ENCODE measurements at places on chromosomes 6 and 20. TPM values are rescaled to one million over a fixed set of nuclear protein-coding genes. Genes with fewer than 3 reads are reported as not detected.

GRCh38 chr6:35148167-35148741 lies 7.1 kb upstream of the TCP11 start:
- DNase-seq: no peak

LPIN3 gene
- 30.4 TPM for total RNA-seq

- DNase-seq: no peak
Observed at GRCh38 chr20:32337937-32338661, 20.0 kb upstream of the ASXL1 start.

GRCh38 chr6:162123797-162124196 lies 603.8 kb downstream of the PRKN start:
- no peak for DNase-seq

GRCh38 chr20:36439040-36439730 lies 102.1 kb upstream of the MYL9 start:
- DNase-seq: peak; percentile 65

DNA sequence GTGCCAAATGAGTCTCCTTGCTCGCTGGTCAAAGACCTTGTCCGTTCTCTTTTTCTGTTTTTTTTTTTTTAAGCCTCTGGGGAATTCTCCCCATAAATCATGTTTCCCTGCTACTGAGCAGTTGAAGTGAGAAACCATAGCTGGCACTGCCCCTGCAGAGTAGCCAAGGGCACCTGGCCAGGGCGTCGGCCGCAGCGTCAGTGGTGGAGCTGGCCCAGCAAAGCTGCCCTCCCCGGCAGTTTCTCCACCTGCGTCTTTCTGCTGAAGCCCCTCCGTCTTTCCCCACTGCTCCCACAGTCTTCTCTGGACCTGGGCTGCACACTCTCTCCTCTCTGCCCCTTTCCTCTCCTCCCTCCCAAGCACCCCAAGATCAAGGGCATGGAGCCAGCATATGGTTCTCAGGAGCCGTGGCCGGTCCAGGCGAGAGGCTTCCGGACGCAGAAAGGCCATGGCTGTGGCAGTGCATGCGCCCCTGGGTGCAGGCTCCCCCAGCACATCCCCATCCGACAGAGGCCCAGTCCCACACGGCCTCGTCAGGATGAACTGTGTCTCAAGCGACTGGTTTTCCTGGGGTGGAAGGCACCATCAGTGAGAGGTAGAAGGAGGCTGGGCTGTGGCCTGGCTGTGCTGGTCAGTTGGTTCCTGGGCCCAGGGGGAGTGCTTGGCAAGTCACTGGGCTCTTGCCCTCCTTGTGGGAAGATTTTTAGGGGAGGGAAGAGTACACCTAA lies 218.1 kb downstream of the ERMARD start:
- no peak for DNase-seq

NXT1 gene
- 30.8 TPM for total RNA-seq

GRCh38 chr20:60470366-60470765 lies 512.1 kb downstream of the CDH26 start:
- DNase-seq: no peak

DNA sequence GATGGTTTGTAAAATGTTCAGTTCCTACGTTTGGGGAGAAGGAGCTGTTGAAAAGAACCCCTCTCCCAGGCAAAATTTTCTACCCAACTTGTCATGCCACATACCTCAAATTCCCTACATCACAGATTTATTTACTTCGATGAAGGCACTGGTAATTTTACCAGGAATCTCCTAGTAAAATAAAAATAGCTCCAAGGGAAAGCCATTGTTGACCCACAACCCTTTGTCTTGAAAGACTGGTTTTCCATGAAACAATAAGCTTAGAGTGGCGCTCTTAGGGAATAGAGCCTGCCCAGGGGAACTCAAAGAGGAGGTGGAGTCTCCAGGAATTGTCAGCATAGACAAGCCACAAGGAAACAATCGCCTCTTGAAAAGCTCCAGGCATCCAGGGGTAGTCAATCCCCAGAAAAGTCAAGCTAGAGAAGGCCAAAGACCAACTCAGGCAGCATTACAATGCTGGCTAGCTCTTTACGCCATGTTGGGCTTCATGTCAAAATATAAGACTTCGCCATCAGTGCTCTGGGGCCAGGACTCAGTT lies 99.2 kb upstream of the RREB1 start:
- DNase-seq: no peak

DNA sequence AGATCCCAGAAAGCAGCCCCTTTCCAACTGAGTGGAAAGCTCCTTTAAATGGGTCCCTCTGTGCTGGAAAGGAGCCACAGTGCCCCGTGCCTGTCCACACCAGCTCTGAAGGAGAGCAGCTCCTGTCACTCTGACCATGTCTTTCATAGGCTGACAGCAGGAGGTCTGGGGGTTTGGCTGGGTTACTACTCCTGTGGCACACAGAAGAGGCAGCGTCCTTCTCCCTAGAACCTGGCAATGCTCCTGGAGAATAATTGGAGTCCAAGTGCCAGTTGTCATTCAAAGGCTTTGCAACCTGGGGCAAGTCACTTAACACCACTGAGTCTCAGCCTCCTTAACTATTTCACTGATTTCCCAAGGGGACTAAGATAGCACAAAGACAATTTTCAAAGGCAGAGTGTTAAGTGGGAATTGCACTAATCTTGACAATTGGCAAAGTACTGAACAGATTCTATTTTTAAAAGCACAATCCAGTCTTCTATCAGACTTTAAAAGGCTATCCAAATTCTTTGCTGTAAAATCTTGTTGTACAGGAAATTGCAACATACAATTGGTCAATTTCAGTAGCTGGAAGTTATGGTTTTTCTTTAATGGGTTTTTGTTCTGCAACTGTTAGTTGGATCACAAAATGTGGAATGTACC lies 457.2 kb downstream of the KIF16B start:
- DNase-seq: no peak

GRCh38 chr6:41723530-41724227 lies 11.7 kb downstream of the TFEB start:
- peak; percentile 88 for DNase-seq

GRCh38 chr20:23112595-23112994 lies 26.5 kb upstream of the CD93 start:
- DNase-seq: no peak

DNA sequence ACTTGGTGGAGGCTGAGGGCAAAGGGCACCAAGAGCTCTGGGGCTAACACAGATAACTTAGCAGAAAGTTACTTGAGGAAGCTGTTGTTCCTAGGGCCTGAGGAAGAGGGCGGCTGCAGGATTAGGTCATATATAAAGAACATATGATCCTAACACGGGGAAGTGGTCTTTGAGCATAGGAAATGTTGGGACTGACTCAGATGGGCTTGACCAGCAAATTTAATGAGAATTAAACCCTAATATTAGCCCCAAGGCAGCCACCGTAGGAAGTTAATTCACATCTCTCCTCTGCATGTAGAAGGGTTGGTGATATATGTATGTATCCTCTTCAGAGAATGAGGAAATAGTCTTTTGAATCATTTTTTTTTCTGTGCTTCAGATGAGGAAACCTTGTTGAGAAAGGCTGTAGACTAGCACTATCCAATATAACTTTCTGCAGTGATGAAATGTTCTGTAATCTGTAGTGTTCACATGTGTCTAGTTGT lies 9.2 kb upstream of the ZBTB9 start:
- no peak for DNase-seq

GRCh38 chr6:154410619-154411072 lies 54.0 kb upstream of the IPCEF1 start:
- DNase-seq: peak; percentile 54

ZSCAN31 gene
- total RNA-seq: 13.9 TPM

- no peak for DNase-seq
Observed at GRCh38 chr20:33351696-33352095, 49.6 kb downstream of the CDK5RAP1 start.

DNA sequence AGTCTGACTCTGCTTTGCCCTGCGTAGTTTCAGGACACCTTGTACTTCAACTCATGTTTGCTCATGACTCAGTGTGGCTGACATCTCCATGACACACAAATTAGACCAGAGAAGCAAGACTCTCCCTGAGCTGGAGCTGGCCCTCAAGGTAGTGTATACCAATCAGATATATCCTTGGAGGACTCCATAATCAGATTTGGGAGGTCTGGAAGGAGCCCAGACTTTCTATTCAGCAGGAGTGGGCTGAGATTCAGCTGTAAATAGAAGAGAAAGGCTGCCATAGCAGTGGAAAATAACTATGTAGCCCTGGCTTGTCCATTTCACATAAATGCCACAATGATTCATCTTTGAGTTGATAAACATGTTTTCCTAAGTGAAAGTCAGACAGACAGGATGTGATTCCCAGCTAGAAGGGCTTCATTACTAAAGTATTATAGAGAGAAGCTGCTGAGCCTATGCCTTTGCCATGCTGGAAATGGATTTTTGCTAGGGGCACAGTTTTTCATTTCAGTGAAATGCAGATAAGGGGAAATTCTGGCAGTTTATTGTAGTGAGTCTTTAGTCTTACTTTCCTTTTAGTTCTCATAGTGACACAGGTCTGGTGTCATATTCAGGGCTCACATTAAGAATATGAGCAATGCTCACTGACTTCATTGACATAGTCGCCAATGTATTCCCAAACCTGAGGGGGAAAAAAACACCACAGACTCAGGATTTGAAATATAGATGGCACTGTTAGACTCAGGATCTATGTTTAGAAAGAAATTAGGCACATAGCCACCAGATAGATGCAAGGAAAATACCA lies 95.3 kb downstream of the CLVS2 start:
- DNase-seq: no peak

TGM2 gene
- 143 TPM for total RNA-seq

PDYN gene
- total RNA-seq: not detected

DEFB132 gene
- total RNA-seq: not detected

DNA sequence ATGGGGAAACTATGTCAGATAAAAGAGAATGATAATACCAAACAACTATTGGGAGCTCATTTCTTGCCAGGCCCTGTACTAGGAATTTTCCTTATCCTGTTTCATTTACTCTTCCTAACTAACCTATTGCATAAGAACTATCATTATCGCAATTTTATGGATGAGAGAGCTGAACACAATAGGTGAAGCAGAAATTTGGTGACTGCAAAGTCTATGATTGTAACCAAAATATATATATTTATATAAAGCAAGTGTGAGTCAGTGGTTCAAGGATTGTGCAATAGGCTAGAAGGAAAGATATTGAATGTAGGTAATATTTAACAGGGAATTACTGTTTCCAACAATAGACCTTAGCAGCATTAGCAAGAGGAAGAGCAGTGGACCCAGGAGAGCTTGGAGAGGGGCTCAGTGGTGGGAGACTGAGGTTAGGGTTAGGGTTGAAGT lies 181.1 kb upstream of the TENT5A start:
- no peak for DNase-seq

DNA sequence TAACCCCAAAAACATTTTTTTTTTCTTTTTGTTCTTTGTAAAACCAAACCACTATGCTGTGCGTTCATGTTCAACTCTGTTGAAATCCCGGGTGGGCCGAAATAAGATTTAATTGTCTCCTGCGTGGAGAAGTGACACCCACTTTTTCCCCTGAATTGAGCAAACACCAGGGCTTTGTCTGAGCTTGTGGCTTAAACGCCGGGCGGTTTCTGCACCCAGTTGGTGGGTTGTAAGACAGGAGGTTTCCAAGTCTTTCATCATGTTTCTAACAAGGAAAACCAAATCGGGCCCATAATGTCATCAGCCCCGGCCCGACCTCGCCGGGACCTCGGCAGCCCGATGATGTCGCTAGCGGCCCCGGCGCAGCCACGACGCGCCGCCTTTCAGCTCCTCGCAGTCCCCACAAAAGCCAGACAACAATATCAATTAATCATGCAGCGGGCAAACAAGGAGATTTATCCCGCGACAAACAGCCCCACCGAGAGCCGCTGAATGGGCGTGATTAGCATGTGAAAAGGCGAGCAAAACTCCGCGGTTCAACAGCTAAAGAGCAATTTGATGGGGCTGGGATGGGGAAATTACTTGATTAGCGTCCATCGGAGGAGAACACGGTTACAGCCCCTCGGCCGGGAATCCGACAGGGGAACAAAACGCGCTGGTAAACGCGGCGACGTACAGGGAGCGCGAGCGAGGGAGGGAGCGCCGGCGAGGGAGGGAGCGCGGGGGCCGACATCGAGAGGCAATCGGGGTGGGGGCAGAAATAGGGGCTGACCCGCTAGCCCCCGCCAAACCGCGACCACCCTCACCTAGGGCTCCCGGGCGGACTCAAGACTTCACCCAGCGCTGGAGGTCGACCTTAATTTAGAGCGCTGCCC lies 5.3 kb downstream of the LINC00237 start:
- no peak for DNase-seq

RBBP8NL gene
- total RNA-seq: 11.4 TPM

DNA sequence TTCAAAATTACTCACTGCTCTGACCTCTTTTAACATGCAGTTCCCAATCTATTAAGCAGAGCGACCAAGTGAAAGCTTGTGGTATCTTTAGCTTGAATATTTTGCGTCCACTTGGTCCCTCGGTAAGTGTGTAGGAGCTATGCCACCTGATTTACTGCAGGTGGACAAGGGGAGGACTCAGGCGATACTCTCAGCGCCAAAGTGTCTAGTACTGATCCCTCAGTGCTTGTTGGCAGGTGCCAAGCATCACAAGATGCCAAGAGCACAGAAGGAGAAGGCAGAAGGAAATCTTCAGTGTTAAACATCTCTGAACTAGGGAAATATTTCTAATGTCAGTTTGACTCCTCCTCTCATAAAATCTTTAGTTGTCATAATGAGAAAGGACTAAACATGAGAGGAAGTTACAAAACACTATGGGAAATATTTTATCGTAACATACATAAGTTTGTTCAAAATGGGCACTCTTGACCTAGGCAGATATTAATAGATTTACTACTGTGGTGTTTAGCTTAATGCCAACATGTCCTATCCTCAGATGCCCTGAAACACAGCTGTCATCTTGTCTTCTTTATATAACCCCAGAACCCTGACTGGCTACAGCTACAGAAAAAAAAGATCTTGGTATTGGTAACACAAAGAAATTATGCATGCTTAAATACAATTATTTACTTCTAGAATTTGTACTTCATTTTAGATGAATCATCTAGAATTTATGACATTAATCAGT lies 19.5 kb downstream of the NHLRC1 start:
- no peak for DNase-seq

GRCh38 chr6:159082039-159082815 lies 37.4 kb upstream of the TAGAP start:
- no peak for DNase-seq

GRCh38 chr6:119032428-119032827 lies 46.0 kb downstream of the FAM184A start:
- DNase-seq: no peak

DNA sequence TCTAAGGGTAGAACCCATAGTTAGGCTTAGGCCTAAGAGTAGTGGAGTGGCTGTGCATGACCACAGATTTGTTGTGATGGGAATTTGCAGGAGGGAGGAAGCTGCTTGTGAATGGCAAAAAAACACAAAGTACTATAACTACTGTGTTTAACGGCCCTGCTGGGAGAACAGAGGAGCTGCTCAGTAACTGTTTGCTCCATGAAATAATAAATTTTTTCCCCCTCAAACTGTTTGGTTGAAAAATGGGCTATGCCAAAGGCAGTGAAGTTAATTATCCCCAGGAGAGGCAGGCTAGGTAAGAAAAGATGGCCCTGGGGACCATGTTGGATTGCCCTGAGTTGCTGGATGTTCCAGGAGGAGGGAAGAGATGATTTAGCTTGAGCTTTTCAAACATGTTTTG lies 256.5 kb upstream of the PRND start:
- no peak for DNase-seq

- no peak for DNase-seq
Observed at GRCh38 chr20:60867589-60867988, 384.5 kb upstream of the CDH4 start.
